K562 (cell line): ENCODE measurements at places on chromosomes 1 and 21.

GRCh38 chr1:178847396-178847849 lies 23.5 kb downstream of the ANGPTL1 start:
- no peaks in the 10 kb centered on the region for H3K36me3 ChIP-seq
- no peak overlapping the region for H3K4me3 ChIP-seq
- no peaks in the 10 kb centered on the region for H3K27me3 ChIP-seq
- DNase-seq, result no peak
- H3K4me1 ChIP-seq, result no peaks in the 10 kb centered on the region

GRCh38 chr1:204924013-204924759 lies 53.5 kb downstream of the NFASC start:
- peaks cover 7% of the 10 kb centered on the region; the same call in 1 of the 3 replicates for H3K4me1 ChIP-seq
- no peaks in the 10 kb centered on the region for H3K36me3 ChIP-seq
- peaks cover 21% of the 10 kb centered on the region; the same call in 2 of the 3 replicates for H3K27me3 ChIP-seq
- DNase-seq, result no peak

DNA sequence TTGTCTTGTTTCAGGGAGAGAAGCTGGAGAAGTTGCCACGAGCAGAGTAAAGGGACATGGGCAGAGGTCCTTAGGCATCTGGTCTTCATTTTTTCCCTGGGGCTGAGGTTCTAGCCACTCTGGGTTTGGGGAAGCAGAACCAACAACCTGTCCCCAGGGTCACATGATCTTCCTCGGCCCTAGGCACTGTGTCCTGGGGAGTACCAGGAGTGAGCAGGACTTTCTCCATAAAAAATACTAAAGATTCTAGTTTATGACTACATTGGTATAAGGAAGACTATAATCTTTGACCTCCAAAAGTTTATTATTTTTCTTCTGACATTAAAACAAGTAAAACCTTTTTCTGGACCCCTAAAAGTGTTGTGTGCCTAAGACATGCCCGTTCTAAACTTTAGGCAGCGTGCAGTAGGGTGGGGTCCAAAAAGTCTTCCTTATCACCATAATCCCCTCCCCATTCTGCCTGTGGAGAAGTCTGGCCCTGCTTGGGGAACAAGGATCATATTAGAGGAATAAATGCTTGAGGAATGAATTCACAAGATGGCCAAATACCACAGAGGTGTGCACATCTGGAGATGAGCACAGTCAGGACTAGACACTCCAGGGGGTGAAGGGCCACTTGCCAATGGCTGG lies 19.3 kb upstream of the IGSF3 start:
- peak overlapping the region; percentile 91 for H3K27ac ChIP-seq
- no peaks in the 10 kb centered on the region for H3K27me3 ChIP-seq
- DNase-seq, result no peak

GRCh38 chr1:162372159-162373071 lies 4.2 kb downstream of the SPATA46 start:
- DNase-seq, result peak; percentile 85
- no peaks in the 10 kb centered on the region for H3K27me3 ChIP-seq
- H3K4me3 ChIP-seq, result no peak overlapping the region

DNA sequence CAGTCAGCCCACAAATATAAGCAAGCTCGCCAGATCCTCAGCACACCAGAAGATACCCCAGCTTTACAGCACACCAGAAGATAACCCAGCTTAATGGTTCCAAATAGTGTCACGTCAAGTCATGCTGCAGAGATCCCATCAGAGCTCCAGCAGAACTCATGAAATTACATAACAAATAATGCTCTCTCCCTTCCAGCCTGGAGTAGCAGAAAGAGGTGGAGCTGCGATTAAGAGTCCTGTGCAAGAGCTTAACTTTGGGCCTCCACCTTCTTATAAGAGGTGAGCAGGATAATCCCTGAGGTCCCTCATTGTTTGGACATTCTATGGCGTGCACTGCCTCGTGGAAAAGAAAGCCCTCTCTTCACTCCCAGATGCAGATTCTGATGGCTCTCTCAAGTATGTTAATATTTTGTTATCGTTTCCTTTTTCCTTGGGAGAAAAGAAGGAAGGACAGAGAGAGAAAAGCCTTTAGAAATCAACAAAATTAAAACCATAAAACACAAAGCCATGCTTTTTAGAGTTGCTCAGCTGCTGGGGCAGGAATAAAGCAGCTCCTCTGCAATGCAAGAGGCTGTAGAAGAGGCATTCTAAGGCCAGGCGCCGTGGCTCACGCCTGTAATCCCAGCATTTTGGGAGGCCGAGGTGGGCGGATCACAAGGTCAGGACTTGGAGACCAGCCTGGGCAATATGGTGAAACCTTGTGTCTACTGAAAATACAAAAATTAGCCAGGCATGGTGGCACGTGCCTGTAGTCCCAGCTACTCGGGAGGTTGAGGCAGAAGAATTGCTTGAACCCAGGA lies 59.1 kb downstream of the GLUL start:
- no peak overlapping the region for H3K4me3 ChIP-seq
- peak; percentile 52 for DNase-seq
- peak overlapping the region; percentile 27; the same call in 1 of the 3 replicates for H3K27ac ChIP-seq
- H3K36me3 ChIP-seq, result no peaks in the 10 kb centered on the region

- H3K36me3 ChIP-seq, result no peaks in the 10 kb centered on the region; the same call in 2 of the 3 replicates
- H3K4me1 ChIP-seq, result peaks cover 2% of the 10 kb centered on the region; the same call in 1 of the 2 replicates
- H3K27me3 ChIP-seq, result no peaks in the 10 kb centered on the region
Observed at GRCh38 chr1:51537568-51537967, 18.5 kb upstream of the EPS15 start.

DNA sequence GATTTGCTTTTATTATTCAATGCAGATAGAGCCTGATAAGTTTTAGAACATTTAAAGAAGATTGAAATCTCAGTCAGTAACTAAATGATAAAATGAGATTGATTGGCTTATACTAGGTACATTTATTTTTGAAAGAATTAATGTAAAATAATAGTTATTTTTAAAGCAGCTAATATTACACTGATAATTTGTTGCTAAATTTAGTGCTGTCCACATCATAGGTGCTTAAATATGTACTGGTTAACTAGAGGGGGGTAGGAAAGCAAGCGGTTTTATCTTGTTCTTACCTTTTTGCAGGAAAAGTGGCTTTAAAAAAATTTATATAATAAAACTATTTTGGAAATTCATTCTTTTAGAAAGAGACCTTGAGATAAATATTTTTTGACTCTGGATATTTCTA lies 40.4 kb upstream of the RWDD3 start:
- H3K27me3 ChIP-seq, result no peaks in the 10 kb centered on the region
- no peak overlapping the region for H3K4me3 ChIP-seq
- DNase-seq, result no peak
- H3K36me3 ChIP-seq, result peaks cover 4% of the 10 kb centered on the region; the same call in 2 of the 3 replicates

DNA sequence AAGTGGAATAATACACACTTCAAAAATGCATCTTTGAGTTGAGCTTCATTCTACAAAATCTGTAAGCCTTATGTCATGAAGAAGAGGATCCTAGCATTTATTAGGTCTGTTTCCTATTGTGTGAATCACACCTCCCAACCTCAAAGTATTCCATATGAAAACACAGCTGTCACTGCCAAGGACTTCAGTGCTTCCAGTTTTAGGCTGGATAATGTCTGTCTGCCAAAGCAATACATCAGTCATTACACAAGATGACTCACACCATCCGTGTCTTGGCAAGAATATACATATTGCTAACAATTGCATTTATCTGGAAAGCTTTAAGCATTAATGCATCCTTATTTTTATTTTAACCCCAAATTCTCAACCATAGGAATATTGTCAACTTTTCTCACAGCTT lies 125.7 kb upstream of the TMPRSS15 start:
- H3K36me3 ChIP-seq, result no peaks in the 10 kb centered on the region
- DNase-seq, result no peak
- H3K4me3 ChIP-seq, result no peak overlapping the region
- H3K4me1 ChIP-seq, result no peaks in the 10 kb centered on the region
- no peak overlapping the region for H3K27ac ChIP-seq
- H3K27me3 ChIP-seq, result no peaks in the 10 kb centered on the region

- peaks cover 75% of the 10 kb centered on the region for H3K27me3 ChIP-seq
- no peak overlapping the region for H3K4me3 ChIP-seq
- H3K36me3 ChIP-seq, result no peaks in the 10 kb centered on the region
- H3K27ac ChIP-seq, result no peak overlapping the region
- no peaks in the 10 kb centered on the region for H3K4me1 ChIP-seq
- no peak for DNase-seq
Observed at GRCh38 chr1:213982672-213983492, 4.9 kb upstream of the PROX1 start.

GRCh38 chr1:197181982-197182381 lies 35.5 kb upstream of the ASPM start:
- no peak overlapping the region for H3K4me3 ChIP-seq
- no peak overlapping the region for H3K27ac ChIP-seq
- H3K27me3 ChIP-seq, result no peaks in the 10 kb centered on the region
- H3K4me1 ChIP-seq, result 0 out of 2 replicates have a peak, but pooled peaks cover 4% of the 10 kb centered on the region
- H3K36me3 ChIP-seq, result peaks cover 78% of the 10 kb centered on the region
- no peak for DNase-seq

DNA sequence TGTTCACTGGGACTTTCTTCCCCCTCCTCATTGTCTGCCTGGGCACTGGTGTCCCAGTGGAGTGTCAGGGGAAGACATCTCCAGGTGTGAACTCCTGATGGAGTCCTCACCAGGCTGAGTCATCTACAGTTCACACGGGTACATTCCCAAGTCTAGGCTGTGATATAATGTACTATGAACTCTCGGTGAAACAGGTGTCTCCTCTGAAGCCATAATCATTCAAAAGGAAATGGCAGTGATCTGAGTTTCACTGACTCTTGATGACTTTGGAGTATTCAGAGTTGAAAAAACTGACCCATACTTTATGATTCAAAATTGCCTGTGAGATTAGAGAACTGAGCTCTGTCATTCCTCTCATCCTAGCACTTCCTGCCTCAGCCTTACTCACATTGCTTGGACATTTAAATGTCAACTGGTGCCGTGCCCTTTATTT lies 9.1 kb downstream of the LAMC2 start:
- H3K36me3 ChIP-seq, result no peaks in the 10 kb centered on the region
- no peak overlapping the region for H3K27ac ChIP-seq
- DNase-seq, result no peak
- H3K27me3 ChIP-seq, result peaks cover 5% of the 10 kb centered on the region; the same call in 1 of the 2 replicates

DNA sequence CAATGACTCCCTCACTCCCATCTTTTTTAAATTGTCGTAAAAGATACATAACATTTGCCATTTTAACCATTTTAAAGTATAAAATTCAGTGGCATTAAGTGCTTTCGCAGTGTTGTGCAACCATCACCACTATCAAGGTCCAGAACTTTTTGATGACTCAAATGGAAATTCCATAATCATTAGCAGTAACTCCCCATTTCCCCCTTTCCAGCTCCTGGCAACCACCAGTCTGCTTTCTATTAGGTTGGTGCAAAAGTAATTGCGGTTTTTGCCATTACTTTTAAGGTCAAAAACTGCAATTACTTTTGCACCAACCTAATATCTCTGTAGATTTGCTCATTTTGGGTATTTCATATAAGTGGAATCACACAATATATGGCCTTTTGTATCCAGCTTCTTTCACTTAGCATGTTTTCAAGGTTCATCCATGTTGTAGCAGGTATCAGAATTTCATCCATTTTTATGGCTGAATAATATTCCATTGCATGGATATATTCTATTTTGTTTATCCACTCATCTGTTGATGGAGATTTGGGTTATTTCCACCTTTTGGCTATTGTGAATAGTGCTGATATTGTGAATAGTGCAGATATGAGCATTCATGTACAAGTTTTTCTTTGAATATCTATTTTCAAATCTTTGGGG lies 159.7 kb downstream of the HIVEP3 start:
- H3K27me3 ChIP-seq, result peaks cover 4% of the 10 kb centered on the region
- H3K4me1 ChIP-seq, result no peaks in the 10 kb centered on the region
- DNase-seq, result no peak
- H3K27ac ChIP-seq, result no peak overlapping the region

DNA sequence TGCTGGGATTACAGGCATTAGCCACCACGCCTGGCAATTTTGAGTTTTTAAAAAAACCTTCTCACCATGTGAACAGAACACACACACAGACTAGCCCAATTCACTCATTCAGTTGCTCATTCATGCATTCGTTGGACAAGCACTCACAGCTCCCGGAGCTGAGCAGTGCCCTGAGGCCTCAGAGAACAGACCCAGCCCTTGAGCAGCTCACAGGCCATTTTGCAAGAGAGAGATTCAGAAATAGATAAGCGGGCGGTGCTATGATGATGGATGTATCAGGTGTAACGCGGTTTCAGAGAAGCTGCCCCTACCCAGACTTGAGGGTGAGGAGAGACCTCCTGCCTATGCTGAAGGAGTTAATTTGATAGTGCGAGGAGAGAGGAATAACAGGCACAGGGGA lies 18.6 kb downstream of the PTAFR start:
- peaks cover 20% of the 10 kb centered on the region for H3K4me1 ChIP-seq
- no peak for DNase-seq
- H3K27ac ChIP-seq, result no peak overlapping the region
- H3K4me3 ChIP-seq, result no peak overlapping the region
- H3K27me3 ChIP-seq, result no peaks in the 10 kb centered on the region
- no peaks in the 10 kb centered on the region for H3K36me3 ChIP-seq

DNA sequence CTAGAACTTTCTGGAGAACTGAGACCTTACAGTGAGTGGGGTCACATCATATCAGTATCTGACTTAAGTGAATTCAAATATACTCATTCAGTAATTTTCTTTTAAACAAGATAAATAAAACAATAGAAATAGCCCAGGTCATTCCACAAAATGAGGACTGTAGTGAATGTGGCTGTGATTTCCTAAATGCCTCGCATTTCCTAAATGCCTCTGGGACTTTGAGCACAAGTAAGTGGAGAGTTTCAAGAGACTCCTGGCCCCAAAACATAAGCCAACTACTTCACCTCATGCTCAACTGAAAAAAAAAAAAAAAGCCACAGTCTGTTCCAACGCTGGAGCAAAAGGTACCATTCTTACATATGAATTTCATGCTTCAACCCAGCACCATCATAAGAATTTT lies 81.5 kb downstream of the ZNF281 start:
- H3K36me3 ChIP-seq, result no peaks in the 10 kb centered on the region
- no peak overlapping the region for H3K4me3 ChIP-seq
- H3K4me1 ChIP-seq, result no peaks in the 10 kb centered on the region
- peaks cover 44% of the 10 kb centered on the region for H3K27me3 ChIP-seq
- DNase-seq, result no peak
- no peak overlapping the region for H3K27ac ChIP-seq

DNA sequence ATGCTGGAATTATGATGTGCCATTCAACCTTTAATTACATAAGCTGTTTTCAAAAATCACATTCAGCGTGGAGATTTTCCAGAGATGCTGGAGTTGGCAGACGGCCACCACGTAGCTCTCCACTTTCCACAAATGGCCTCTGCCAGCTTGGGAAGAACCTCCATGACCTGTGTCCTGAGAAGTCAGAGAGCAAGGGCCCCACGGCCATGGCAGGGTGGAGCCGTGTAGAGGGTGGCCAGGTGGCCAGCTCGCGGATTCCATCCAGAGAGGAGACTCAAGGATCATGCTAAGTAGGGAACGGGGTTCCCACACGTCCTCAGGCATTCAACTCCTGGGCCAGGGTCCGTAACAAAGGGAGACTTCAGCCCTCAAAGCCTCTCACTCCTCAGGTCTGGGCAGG lies 1.3 kb upstream of the GALE start:
- no peaks in the 10 kb centered on the region for H3K27me3 ChIP-seq
- no peak overlapping the region for H3K4me3 ChIP-seq
- peaks cover 35% of the 10 kb centered on the region for H3K4me1 ChIP-seq
- no peak overlapping the region for H3K27ac ChIP-seq
- DNase-seq, result no peak
- peaks cover 25% of the 10 kb centered on the region; the same call in 2 of the 3 replicates for H3K36me3 ChIP-seq

GRCh38 chr1:204176049-204176448 lies 9.9 kb upstream of the REN start:
- no peak overlapping the region for H3K4me3 ChIP-seq
- no peak overlapping the region for H3K27ac ChIP-seq
- peaks cover 18% of the 10 kb centered on the region; the same call in 1 of the 2 replicates for H3K4me1 ChIP-seq
- peaks cover 12% of the 10 kb centered on the region for H3K27me3 ChIP-seq
- no peak for DNase-seq

GRCh38 chr1:151733126-151733525 lies 11.8 kb downstream of the RIIAD1 start:
- H3K27me3 ChIP-seq, result peaks cover 51% of the 10 kb centered on the region
- H3K36me3 ChIP-seq, result no peaks in the 10 kb centered on the region
- H3K4me1 ChIP-seq, result no peaks in the 10 kb centered on the region
- DNase-seq, result no peak
- no peak overlapping the region for H3K4me3 ChIP-seq
